ENCODE measurements at places on chromosomes 6 and 20.
A peak's percentile ranks its signal among the peaks of the same experiment; 100 is the strongest.

GRCh38 chr20:13261460-13262301 lies 40.6 kb downstream of the ISM1 start:
- peak; percentile 77 for DNase-seq

DNA sequence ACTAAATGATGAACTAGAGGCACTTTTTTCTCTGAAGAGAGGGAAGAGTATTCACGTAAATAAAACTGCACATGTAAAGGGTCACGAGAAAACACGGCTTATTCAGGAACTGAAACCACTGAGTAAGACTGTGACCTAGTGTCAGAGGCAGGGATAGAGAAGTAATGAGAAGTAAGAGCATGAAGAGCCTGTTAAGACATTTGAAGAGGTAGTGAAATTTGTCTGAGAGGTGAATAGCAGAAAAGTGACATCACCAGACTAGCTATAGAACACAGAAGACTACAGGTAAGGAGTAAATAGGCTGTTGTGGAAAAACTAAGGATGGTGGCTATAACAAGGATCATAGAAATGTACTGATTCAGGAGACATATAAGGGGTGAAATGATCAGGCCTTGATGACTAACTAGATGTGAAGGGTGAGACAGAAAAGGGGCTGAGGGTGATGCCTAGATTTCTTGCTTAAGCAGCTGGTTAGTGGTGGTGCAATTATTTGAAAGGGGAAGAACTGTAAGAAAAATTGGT lies 76.8 kb downstream of the REV3L start:
- no peak for DNase-seq

- DNase-seq: no peak
Observed at GRCh38 chr20:1757072-1757471, 99.5 kb upstream of the SIRPG start.

- DNase-seq: no peak
Observed at GRCh38 chr6:167485186-167485978, 160.5 kb downstream of the TTLL2 start.

DNA sequence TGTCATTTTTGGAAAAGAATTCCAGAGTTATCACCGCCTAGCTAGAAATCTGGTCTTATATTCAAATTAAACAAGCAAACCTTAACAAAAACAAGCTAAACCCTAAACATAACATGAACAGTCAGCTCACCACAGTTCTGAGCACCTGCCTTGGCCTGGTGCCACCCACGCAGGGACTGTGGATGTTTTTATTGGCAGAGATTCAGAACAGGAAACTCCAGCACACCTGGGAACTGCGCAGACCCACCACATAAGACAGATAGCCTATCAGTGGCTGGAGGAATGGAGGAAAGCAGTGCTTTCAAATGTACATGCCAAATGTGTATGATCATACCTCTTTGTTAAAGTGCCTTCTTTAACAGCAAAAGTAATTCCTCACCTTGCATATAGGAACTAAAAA lies 8.9 kb downstream of the SLC16A10 start:
- peak; percentile 47 for DNase-seq

- DNase-seq: no peak
Observed at GRCh38 chr6:5199702-5200101, 61.0 kb downstream of the LYRM4 start.

DNA sequence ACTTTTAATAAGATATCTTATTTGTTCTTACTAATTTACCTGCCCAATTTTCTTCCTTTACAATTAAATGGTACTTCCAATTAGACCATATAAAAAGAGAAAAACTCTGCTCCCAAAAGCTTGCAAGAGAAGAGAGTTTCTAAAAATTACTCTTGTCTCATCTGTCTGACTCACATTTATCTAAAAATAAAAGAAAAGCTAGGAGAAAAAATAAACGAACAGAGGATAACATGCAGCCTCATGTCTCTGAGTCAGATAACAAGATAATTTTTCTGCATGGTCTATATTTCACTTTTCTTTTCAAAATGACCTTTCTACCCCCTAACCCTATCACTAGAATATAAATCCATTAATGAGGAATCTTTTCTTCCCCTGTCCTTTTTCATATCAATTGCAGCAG lies 127.2 kb upstream of the TCF21 start:
- no peak for DNase-seq

- no peak for DNase-seq
Observed at GRCh38 chr20:52090035-52090434, 101.5 kb downstream of the ZFP64 start.

- no peak for DNase-seq
Observed at GRCh38 chr20:37296371-37296770, 6.9 kb downstream of the MANBAL start.

- no peak for DNase-seq
Observed at GRCh38 chr6:394641-395289, 3.2 kb downstream of the IRF4 start.

DNA sequence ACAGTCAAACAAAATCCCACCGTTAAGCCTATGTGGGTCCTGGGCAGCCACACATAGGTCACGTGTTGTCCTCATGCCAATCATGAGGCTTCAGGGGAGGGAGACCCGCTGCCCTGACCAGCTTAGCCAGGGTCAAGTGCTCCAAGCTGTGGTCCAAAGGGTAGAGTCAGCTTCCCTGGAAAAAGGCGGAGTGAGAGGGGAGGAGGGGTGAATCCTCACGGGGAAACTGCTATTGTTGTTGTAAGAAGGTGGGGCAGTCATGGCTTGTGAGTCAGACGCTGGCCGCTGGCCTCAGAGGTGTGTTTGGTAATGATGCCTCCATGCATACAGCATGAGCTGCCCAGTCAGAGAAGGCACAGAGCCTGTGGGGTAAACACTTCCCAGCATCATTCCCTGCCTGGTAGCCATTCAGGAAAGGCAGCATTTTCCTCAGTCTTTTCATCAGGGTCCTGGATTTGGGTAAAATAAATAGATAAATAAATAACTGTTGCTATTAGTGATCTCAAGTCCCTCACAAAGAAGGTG lies 8.7 kb downstream of the CST3 start:
- no peak for DNase-seq

- no peak for DNase-seq
Observed at GRCh38 chr20:8720089-8720488, 348.8 kb upstream of the PLCB4 start.

- DNase-seq: no peak
Observed at GRCh38 chr6:30172681-30173080, 9.3 kb downstream of the TRIM15 start.

GRCh38 chr6:3467996-3468395 lies 11.1 kb upstream of the SLC22A23 start:
- DNase-seq: no peak

- no peak for DNase-seq
Observed at GRCh38 chr20:5172167-5172601, 45.4 kb downstream of the CDS2 start.

GRCh38 chr20:3339076-3339475 lies 68.4 kb downstream of the DNAAF9 start:
- no peak for DNase-seq

- no peak for DNase-seq
Observed at GRCh38 chr20:39789411-39789810, 827.3 kb downstream of the DHX35 start.

GRCh38 chr6:91521999-91522398 lies 935.1 kb upstream of the MAP3K7 start:
- no peak for DNase-seq

DNA sequence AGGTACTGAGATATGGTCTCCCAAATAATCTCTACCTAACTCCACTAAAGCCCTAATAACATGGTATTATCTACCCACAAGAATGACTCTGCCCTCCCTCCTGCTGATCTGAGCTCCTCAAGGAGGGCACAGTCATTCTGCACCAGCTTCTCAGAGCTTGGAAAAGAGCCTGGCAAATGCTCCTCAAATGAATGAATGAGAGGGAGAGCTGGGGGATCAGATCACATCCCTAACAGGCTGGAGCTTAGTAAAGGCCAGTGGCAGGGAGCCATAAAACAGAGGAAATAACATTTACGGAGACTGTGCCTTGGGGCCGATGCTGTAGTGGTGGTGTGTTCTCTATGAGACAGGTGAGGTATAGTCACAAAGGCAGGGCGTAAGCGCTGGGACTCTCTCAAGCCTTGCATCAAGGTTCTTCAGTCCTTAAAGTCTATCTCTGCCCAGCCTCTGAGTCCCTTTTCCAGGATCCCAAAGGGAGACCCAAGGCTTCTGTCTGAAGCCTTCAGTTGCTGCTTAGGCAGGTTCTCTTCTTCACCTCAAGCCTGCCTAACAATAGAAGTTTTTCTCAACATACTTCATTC lies 7.2 kb upstream of the NNAT start:
- DNase-seq: no peak

DNA sequence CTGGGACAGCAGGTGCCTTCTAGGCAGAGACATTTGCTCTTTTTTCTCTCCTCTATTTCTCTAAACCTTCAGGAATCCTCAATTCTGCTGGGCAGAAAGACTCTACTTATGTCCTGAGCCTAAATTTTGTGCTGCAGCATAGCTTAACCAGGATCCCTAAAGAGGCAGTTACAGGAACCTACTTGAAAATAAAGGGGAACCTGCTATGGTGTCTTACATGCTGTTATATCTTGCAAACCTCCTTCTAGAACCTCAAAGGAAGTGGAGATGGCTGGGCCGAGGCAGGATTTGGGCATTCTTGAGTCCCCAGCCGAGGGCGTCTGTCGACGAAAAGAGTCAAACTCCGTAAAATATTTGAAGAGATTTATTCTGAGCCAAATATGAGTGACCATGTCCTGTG lies 17.1 kb upstream of the GMNN start:
- no peak for DNase-seq

GRCh38 chr20:38945012-38945411 lies 17.1 kb upstream of the DHX35 start:
- DNase-seq: no peak

DNA sequence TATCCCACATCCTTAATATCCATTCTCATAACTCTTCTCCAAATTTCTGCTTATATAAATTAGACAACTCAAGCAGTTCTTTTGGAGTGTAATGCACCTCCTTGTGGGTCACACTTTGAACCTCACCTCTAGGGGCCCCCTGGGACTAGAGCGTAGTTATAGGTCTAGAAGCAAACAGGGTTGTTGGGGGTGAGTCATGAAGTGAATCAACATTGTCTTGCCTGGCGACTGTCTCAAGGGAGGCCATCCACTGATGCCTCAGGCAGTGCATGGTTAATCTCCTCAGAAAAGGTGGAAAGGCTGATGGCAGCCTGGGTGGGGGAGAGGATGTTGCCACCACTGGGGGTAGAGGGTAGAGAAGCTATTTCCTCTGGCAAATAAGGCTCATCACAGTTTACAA lies 129.1 kb downstream of the TNFRSF21 start:
- no peak for DNase-seq

GRCh38 chr20:59646487-59646886 lies 42.1 kb downstream of the PHACTR3 start:
- no peak for DNase-seq

GRCh38 chr6:163536770-163537169 lies 122.3 kb downstream of the QKI start:
- DNase-seq: no peak

GRCh38 chr6:16562498-16562897 lies 198.8 kb downstream of the ATXN1 start:
- no peak for DNase-seq

DNA sequence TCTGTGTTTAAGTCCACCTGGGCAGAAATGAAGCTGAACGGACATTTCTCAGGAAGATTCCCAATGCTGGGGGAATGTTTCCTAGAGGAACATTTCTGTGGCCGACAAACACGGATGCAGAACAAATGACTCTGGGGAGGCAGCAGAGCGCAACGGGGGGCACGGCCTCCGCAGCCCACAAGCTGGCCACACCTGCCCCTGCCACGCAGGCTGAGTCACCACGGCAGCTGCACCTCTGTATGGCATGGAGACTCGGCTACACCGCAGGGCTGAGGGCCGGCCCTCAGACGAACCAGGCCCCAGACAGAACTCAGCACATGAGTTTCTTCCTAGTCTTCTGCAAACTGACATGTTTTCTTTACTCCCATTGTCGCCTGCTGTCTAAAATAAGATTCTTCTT lies 10.0 kb upstream of the PRR18 start:
- DNase-seq: no peak

DNA sequence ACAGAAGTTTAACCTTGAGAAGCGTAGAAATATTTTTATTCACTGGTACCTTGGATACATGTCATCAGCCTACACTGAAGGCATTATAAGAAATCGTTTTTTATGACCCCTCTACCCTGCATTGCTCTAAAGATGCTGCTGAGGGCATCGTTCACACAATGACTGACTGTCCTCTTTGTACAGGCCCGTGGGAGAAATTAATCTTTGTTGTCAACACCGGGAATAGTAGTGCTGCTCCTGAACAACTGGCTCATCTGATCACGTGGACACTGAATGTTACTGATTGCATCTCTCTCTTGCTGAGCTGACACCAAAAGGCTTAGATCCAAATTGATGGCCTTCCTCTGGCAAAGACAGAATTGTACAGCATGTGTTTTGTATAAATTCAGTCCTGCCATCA lies 157.1 kb upstream of the SMLR1 start:
- DNase-seq: no peak

DNA sequence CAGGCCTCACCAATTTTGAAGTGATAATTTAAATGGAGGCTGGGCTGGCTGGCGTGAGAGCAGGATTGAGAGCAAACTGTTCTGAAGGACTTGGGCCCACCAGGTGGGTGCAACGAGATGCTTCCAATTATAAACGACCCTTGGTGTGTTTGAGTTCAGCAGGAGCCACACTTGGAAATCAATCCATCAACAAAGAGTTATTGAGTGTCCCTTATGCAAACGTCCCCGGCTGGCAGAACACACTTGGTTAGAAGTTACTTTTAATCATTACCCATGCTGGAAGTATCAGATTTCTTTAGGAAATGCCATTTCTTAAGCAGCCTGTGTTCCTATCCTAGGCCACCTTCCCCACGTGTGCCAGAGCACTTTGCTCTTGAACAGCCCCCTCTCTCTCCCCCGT lies 37.8 kb upstream of the ZNF831 start:
- DNase-seq: no peak

DNA sequence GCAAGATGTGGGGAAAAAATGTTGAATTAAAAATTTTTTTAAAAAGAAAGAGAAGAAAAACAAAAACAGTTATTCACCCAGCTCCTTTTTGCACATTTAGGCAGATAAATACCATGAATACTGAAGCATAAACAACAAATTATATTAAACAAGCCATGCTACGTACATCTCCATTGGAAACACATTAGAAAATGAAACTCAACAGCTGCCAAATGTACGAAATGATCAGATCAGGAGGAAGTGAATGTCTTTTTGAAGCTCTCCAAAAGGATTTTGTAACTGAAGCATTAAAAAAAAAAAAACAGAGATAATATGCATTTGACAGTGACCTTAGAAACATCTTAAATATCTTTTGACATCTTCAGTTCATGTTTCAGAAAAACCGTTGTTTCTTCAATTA lies 56.7 kb downstream of the CD83 start:
- DNase-seq: no peak

DNA sequence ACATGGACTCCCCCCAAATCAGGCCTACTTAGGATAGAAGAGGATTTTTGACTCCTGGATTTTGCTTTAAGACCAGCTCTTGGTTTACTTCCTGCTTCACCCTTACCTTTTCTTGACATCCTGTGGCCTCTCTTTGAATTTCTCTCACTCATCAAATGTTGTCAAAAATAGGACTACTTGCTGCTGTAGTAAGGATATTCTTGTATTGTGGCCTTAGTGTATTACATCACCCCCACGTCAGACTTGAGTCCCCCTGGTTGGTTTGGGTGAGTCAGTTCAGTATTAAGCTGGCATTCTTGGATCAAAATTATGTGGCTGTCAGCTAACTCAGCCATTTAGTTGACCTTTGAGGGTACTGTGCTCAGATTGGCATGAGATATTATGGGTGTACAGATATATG lies 1.1 kb downstream of the TPX2 start:
- DNase-seq: no peak

GRCh38 chr20:45452772-45453691 lies 16.5 kb upstream of the WFDC2 start:
- DNase-seq: no peak

Measured in stimulated activated CD4-positive, alpha-beta T cell treated with anti-CD3 and anti-CD28 coated beads, Interleukin-15, amount 100 ng/mL, for 24 hours (primary cell).